ENCODE measurements at places on chromosomes 7 and 10.

DNA sequence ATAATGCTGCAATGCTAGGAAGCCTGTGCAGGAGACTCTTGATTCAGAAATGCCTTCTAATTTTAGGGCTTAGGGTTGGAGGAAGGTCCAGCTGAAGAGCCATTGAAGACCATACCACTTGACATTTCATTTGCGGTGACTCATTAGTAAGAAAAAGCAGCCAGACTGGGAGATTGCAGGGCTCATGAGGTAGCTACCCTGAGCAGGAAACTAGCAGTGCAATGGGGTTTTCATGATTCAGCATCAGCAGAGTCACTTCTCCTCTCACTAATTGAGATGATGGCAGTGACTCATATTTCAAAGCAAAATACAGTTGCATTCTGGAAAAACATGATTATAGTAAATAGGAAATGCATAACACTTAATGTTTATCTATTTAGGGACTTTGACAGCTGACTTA, 434.1 kb downstream of the DNAJB9 start:
- no peak for DNase-seq

DNA sequence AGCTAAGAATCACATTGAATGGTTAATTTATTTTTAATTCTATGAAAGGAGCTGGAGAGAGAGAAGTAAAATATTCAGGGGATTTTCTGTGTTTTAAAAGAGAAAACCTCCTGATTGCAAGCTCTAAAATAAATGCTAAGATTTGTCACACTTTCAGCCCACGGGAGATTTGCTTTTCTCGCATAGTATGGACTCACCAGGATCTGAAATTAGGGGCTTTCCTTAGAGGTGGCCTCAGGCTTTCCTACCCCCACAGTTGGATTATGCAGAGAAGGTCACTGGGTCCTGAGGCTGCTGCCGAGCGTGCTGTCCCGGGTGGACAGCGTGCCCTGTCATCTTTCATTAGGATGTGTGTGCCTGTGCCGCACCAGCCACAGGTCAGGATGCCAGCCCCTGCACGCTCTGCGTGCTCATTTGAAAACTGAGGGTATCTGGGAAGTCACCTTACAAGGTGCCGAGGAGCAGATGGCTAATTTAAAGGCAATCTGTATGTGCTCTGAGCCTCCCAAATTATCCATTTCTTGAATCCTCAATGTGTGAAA, 258.8 kb downstream of the CELF2 start:
- no peak for DNase-seq

DNA sequence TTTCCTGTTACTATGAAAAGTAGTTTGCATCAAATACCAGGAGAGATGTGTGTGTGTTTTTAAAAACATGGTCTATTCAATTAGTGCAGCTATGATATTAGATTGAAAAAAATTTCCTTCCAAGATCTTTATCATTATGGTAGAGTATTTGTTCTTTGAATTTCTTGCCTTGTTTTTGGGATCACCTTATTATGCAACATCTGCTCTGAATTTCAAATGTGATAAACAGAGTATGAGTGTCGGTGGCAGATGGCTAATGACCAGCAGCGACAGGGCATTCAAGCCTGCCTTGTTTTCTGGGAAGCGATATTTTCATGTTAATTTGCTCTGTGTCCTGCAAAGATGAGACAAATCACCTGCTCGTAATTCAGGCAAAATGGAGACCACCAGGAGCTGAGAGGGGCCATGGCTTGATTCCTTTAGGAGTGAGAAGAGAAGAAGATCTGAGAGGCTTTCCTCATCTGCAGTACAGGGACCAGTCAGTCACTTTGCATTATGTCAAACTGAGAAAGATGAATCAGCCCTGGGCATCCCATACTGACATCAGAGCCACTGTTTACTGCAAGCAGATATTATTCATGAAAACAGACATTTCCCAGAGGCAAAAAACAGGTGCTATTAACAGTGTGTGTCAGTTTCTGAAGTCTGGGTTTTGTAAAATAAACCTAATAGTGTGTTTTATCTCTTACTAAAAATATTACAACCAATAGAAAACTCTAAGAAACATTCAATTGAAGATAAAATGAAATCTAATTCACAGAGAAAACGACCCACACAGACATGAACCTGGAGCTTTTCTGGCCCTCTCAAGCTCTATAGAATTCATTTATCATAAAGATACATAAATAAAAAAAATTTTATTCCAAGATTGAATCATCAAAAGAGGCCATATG, 67.6 kb downstream of the CDK6 start:
- no peak for DNase-seq

DNA sequence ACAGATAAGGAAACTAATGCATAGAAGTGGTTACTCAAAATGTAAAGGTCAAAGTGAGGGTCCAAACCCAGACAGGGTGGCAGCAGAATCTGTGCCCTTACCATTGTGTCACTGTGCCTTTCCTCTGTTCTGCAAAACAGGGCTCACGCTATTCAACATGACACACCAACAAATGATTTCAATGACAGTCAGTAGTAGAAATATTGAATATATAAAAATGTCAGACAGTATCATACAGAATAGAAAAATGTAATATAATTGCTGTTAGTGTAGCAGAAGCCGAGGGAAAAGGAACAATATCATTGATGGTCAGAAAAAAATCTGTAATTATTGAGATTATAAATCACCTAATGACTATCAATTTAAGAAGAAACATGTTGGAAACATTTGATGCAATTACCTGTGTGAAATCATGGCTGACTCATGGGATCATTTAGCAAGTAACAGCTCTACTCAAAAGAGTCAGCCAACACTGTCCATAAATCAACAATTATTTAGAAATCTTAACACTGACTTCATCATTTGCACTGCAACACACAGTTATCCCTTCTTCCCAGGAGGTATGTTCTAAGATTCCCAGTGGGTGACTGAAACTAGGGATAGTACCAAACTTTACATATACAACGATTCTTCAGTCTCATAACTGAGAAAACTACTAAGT, 198.7 kb downstream of the DGKI start:
- no peak for DNase-seq

DNA sequence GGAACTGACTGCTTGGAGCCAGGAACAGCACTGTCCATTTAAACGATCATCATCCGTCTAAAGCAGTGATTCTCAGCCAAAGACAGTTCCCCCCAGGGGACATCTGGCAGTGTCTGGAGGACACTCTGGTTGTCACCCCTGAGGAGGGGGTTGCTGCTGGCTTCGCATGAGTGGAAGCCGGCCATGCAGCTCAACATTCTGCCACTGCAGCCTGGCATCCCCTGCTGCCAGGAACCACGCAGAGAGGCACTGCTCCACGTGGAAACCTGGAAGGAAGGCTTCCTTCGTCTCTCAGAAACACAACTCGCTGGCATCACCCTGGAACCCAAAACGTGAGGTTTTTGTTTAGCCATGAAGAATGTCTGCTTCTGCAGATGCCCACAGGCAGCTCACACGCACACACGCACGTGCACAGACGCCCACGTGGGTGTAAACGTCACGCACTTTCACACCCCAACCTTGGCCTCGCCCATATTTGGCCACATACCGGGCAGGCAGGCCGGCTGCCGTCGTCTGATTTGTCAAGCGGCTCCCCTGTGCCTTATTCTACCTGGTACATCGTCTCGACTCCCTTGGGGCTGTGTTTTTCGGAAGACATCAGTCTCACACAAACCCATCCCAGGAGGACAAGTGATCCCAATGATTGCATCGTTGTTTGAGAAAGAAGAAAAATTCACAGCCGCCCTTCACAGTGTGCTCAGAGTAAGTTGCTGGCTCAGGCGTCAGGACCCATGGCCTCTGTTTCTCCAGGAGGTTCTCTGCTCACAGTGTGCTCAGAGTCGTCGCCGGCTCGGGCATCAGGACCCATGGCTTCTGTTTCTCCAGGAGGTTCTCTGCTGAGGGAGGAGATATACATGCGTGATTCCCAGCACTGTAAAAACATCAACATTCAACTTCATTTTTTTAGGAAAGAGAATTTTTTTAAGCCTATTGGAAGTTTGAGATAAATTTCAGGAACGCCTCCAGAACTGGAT, 127.2 kb upstream of the PPP2R2D start:
- DNase-seq = no peak

DNA sequence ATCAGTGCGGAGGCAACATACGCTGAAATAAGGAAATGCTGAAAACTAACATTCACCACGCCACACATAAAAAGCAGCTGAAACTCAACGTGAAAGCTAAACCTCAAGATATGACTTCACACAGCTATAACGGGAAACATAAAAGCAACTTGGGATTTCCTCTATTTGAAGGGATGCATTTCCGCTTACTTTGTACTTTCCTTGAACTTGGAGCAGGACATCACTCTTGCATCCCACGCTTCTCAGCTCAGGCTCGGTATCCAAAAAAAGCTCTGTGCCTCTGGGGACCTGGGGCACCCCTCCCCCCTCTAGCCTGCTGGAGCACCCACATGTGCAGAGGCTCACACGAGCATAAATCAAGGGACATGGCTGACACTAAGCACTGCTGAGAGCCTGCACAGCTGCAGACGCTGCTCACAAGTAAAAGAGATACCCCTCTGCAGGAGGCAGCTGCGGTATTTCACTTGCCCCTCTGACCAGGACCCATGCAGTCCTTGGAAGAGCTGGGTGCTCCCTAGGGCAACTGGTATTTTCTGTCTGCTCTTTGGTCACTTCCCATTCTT, 34.2 kb downstream of the PARD3 start:
- DNase-seq = no peak

GRCh38 chr7:25075459-25075858, 49.6 kb downstream of the CYCS start:
- no peak for DNase-seq

DNA sequence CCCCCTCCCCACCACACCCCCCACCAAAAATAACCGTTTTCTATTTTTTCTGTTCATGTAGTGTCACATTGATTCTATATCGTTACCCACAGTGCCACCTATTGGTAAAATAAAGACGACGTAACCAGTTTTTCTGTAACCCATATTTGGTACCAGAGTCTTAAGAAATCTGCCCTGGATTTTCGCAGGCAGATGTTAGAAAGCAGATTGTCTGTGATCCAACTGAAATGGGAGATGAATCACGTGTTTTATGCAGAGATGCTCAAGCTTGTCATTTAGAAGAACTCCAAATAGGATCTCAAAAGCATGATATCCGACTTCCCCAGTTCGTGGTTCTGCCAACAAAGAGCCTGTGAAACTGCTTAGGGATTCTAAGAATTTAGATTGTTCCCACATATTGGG, 261.1 kb upstream of the CSTF2T start:
- no peak for DNase-seq

GRCh38 chr7:131819891-131820290, 263.5 kb upstream of the PODXL start:
- DNase-seq = no peak

GRCh38 chr7:138000081-138000701, 1.7 kb downstream of the CREB3L2 start:
- DNase-seq = no peak

- DNase-seq = no peak
Measured at GRCh38 chr7:126856691-126857291, 395.9 kb downstream of the GRM8 start.

DNA sequence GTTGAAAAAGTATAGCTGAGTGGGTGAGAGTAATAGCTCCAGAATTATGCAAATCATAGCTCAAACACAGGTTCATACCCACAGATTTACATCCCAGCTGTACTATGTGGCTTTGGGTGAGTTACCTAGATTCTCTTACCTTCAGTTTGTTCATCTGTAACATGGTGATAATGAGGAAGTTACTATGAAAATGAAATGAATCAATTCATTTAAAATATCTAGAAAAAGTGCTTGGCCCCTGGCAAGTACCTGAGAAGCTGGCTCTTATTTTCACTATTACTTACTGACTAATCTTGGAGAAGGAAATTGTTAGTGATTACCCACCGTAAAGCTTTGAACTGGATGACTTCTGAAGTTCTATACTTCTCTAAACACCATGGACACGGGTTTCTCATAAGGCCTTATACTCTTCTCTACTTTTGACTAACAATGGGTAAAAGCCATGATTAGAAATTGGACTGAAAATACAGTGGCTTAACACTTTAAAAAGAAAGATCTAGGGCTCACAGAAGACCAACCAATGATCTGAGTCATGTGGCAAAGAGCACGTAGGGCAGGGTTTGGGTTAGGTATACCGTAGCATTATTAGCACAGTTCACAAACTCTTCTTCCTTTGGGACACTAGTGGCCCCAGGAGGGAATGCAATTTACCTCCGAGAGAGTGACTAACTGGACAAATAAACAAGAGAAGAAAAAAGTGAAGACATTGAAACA, 149.2 kb downstream of the PLPP4 start:
- no peak for DNase-seq

- no peak for DNase-seq
Measured at GRCh38 chr7:98641646-98642500, 24.8 kb downstream of the NPTX2 start.

GRCh38 chr10:79229071-79229541, 118.2 kb upstream of the PPIF start:
- DNase-seq = no peak

DNA sequence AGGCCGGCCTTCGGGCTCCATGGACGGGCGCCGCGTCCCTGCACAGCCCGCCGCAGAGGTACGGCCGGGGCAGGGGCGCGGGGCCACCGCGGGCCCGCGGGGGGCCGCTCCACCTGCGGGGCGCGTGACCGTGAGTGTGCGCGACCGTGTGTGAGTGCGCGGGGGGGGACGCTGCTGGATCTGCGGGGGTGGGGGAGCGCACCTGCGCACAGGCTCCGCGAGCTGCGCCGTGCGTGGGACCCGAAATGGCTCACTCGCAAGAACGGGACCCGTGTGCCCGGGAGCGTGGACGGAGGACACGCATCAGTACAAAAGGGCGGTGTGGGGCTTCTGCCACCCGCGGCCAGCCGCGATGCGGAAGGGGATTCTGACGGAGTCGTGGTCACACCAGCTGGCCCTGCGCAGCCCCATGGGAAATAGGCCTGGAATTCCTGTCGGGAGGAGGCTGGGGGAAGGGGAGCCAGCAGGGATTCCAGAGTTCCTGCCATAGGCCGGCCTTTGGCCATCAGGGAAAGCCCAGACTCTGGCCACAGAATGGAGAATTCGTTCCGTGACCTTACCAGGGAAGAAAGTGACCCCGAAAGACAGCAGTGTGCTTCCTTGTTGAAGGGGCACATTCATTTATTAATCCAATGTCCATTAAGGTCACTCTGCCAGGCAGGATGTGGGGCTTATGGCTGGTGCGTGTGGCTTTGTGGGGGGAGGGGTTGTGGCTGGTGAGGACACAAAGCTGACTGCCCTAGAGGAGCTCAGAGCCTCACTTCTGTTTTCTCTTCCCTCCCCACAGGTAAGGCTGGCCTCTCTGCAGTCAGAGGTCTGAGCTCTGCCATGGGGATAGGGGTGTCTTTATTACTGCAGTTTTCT, 494 bp downstream of the REPIN1 start:
- no peak for DNase-seq

- no peak for DNase-seq
Measured at GRCh38 chr7:101890749-101891523, 73.5 kb downstream of the CUX1 start.
